ENCODE measurements at places on chromosomes 7 and 10.

DNA sequence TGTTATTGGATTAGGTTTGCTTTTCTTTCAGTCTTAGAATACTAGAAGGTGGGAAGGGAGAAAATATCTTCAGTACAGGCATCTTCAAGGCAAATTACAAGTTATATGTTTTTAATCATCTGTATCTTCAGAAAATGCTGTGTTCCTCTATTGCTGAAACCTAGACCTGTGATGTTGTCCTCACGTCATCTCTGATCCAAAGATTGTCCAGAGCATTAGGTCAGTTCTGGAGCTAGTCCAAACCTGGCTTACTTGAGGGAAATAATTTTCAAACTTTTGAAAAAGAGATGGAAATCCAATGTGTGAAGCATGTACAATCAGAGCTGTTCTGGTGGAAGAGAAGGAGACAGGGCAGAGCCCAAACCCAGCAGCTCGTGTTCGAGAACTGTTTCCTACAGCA lies 217.3 kb downstream of the ZEB1 start:
- DNase-seq, result no peak

- DNase-seq, result no peak
Measured at GRCh38 chr10:122779924-122780323, 65.7 kb downstream of the CUZD1 start.

GRCh38 chr7:3655635-3656034 lies 354.6 kb downstream of the SDK1 start:
- DNase-seq, result no peak

- DNase-seq, result no peak
Measured at GRCh38 chr10:74153123-74153522, 2.1 kb downstream of the ADK start.

GRCh38 chr10:77036993-77037734 lies 600.4 kb downstream of the KCNMA1 start:
- peak; percentile 62 for DNase-seq

DNA sequence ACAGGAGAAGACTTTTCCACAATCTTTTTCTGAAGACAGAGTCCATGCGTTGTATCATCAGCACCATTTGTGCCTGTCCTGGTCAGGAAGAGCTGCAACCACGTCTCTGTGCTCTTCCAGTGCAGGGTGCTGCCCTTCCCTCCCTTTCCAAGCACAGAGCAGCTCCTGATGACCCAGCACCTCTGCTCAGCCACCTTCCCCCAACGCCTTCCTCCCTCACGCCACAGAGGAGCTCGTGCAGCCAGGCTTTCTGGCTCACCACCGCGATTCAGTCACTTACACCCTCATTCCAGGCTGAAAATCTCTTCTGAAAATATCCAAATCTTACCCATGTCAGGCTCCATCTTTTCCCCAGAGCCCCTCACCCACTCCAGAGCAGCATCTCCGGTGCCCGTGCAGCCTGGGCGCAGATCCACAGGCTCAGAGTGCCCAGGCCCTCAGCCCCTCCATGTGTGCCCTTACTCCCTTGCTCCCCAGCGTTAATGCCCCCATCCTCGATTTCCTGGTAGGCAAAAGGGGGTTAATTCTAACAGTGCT lies 181.5 kb downstream of the DIP2C start:
- DNase-seq, result no peak

GRCh38 chr10:44020322-44021111 lies 364.4 kb downstream of the CXCL12 start:
- DNase-seq, result no peak

DNA sequence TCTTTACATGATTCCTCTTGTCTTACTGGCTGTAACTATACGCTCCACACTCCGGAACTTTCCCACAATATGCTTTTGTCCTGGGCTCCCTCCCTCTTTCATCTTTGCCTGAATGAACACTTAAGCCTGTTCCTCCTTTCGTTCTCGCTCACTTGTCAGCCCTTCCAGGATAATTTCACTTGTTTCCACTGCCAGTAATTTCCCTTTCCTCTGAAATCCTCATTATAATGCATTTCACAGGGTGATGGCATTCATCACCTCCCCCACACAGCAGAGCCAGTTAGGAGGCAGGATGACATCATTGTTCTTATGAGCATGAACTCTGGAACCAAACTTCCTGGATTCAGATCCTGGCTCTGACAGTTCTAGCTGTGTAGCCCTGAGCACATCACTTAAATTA lies 372.6 kb downstream of the GPR158 start:
- no peak for DNase-seq

- no peak for DNase-seq
Measured at GRCh38 chr7:148912758-148913541, 28.9 kb upstream of the EZH2 start.

Data from H9 (cell line).